ENCODE measurements at places on chromosomes 12 and 14.
A peak's percentile ranks its signal among the peaks of the same experiment; 100 is the strongest.

- no peak for DNase-seq
Measured at GRCh38 chr14:72742118-72742837, 151.6 kb downstream of the DPF3 start.

DNA sequence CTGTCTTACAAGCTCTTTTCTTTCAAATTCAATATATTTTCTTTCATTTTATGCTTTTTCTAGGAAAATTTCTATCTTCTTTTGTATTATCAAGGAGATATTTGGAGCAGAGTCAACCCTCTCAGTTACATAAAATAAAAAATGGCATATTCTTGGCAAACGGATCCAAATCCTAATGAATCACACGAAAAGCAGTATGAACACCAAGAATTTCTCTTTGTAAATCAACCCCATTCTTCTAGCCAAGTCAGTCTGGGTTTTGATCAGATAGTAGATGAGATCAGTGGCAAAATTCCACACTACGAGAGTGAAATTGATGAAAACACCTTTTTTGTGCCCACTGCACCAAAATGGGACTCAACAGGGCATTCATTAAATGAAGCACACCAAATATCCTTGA is 20.6 kb downstream of the PIK3C2G start:
- DNase-seq: no peak

DNA sequence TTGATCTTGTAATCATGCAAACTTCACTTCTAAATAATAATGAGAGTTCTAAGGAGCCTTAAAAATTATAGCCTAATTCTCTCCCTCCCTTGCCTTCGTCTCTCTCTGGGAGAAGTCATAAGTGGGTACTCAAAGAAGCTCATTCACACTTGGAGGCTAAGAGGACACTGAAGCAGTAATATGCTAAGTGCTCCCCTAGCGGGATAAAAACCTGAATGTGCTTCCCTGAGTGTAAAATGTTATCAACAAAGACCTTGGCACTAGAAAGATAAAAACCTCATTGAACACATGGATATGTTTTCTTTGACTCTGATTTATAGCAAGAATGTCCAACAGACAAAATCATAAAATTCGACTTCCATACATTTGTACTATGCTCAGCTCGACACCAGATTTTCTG is 337.9 kb upstream of the NOVA1 start:
- no peak for DNase-seq

DNA sequence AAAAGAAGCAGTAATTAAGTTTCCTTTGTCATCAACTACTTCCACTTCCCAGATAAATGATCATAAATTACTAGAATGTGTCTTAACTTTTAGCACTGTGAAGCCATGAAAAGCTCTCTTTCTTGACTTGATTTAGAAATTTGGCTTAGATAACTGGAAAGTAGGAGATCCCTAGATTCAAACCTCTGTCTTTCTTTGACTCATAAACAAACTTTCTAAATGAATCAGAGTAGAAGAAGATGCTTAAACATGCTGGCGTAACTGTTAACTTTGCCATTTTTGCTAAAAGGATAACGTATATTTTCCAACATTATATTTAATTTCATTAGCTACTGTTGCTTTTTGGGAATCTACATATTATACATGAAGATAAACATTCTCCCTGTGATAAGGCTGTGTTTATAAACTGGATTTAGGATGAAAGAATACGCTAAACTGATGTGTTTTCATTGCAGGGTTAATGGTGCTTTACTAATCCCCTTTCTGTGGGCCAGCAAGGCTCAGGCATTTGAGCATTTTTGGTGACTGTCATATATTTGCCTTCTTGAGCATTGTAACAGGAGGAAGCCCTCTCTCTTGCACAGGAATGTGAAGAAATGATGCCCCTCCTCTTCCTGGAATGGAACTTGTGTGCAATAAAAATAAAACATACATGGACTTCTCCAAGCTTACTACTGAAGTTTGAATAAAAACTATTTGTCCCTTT is 301.4 kb downstream of the BMP4 start:
- no peak for DNase-seq

DNA sequence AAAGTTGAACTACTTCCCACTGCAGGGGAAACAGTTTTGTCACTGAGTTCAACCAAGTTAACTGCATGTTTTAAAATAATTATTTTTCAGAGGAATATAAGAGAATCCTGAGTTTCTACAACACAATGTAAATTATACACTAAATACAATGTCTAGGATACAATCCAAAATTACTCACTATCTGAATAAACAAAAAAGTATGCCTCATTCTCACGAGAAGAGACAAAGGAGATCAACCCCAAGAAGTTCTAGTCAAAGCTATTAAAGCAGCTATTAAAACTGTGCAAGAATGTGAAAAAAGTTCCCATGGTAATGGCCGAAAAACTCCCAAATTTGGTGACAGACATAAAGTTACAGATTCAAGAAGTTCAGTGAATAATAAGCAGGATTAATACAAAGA is 8.8 kb upstream of the KCNK13 start:
- DNase-seq: no peak

GRCh38 chr14:92552066-92552465 is 38.5 kb downstream of the RIN3 start:
- no peak for DNase-seq

DNA sequence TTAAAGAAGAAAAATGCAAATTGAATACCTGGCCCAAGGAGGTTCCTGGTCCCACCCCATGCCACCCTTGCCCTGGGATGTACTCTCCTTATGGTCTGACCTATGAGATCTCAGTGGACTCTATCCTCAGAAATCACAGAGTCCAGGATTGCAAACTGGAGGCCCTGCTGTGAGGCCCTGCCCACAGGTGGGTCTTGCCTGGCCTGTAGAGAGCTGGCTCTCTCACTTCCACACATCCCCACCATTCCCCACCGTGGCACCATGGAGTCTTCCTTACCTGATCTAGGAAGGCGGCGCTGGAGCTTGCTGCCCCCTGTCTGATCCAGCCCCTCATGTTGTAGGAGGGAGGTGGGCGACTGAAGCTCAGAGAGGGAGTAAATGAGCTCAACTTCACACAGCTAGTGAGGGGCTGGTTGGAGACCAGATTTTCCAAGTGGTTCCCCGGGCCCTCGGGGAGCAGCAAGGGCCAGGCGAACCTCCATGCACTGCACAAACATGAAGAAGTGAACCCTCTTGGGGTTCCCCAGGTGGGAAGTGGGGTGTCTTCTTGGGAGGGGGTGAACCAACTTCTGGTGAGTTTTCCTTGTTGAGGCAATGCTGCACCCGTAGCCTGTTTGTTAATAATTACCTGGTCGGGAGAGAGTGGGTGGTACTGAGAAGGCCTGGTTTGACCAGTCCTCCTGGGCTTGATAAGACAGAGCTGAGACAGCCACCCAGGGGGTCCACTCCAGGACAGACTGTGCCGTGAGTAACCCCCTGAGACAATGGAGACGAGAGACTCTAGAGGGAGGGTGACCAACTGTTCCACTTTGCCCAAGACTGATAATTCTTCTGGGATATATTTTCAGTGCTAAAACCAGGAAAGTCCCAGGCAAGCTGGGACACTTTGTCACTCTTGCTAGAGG is at the start of gene SERPINA4:
TSS of gene SERPINA4 (plus strand) at position 692 of the 905 bp plus-strand sequence. CDS start 2,041 bp downstream, outside the sequence.
- no peak for DNase-seq

DNA sequence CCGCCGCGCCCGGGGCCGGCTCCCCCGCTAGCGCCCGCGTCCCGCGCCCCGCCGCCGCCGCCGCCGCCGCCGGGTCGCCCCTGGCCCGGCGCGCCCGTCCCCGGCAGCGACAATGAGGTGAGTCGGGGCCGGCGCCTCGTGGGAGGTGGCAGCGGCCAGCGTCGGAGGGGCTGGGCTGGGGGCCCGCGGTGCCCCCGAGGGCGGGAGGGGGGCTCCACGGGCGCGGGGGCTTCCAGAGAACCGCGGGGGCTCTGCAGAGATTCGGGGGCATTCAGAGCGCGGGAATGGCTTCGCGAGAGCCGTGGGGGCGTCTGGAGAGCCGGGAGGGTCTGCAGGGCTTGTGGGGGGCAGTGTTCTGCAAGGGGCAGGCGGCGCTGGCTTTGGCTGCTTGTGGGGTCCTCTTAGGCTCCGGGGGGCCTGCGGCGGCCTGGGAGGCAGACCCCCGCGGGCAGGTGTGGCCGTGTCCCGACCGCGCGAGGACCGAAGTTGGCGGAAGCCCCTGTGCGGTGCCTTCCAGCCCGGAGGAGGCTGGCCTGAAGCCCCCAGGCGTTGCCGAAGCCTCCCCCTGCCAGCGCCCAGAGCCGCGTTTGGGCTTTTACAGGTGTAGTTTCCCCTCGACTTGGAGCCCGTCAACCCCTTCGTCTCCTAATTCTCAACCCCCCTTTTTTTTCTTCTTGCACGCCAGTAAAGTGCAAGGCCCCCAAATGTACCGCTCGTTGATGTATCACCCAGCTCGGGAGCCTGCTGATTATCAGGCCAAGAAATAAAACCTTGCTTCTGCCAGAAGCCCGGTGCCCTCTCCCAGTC is 93.1 kb upstream of the EVL start:
- peak; percentile 30 for DNase-seq

GRCh38 chr14:68969278-68970033 is 9.6 kb downstream of the ACTN1 start:
- no peak for DNase-seq

DNA sequence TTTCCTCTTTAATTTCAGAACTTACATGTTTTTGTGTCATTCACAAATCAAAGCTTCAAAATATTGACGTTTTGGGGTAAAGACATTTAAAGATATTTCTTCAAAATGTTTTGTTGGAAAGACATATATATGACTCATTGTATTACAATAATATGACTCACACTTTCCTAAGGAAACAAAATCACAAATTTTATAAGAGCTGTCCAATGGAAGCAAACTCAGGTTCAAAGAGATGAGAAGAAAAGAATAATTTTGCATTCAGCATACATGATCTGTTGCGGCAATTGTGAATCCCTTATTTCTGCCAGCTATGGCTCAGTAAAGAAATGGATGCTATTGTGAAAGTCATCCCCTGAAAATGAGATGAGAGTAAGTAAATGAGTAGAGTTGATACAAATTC is 82.7 kb downstream of the GRIP1 start:
- DNase-seq: no peak

DNA sequence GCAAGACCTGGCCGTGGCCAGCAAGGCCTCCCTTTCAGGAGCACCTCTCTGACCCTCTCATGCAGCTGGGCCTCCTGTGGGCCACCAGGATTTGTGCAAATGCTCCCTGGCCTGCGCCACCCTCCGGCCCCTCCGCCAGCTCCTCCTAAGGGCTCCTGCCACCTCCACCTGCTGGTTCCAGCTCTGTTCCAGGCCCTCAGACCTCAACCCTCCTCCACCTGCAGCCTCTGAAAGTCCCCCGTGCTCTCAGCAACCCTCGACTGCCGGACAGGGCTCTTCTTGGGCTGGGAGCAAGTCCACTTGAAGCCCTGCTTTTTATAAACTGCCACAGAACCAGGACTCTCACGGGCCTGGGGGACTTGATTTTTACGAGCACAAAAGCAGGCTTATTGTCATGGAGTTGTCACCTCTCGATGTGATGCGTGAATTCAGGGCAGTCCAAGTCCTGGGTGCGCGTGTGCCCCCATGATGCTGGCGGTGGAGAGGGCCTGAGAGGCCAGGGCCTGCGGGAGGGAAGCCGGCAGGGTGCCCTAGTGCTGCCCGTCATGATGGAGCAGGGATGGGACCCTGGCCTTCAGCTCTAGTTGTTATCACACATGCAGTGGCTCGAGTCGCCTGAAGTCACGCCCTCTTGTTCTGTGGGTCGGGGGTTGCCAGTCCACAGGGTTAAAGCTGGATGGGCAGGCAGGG is 9.1 kb downstream of the TEDC1 start:
- no peak for DNase-seq

DNA sequence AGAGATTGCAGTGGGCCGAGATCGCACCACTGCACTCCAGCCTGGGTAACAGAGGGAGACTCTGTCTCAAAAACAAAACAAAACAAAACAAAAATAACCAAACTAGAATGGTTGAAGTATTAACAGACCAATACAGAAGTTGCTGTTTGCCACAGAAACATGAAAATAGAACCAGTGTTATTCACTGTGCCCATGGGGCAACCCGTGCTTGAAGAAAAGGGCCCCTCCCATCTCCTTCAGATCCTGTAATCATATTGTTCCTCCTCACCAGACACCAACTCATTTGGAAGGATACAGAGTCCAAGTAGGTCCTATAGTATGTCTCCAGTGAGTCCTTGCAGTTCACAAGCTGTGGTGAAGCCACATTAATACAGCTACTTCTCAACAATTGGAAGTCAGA is 30.9 kb downstream of the SLC35F4 start:
- no peak for DNase-seq

- peak; percentile 72 for DNase-seq
Measured at GRCh38 chr14:63895510-63895909, 42.7 kb downstream of the SYNE2 start.

DNA sequence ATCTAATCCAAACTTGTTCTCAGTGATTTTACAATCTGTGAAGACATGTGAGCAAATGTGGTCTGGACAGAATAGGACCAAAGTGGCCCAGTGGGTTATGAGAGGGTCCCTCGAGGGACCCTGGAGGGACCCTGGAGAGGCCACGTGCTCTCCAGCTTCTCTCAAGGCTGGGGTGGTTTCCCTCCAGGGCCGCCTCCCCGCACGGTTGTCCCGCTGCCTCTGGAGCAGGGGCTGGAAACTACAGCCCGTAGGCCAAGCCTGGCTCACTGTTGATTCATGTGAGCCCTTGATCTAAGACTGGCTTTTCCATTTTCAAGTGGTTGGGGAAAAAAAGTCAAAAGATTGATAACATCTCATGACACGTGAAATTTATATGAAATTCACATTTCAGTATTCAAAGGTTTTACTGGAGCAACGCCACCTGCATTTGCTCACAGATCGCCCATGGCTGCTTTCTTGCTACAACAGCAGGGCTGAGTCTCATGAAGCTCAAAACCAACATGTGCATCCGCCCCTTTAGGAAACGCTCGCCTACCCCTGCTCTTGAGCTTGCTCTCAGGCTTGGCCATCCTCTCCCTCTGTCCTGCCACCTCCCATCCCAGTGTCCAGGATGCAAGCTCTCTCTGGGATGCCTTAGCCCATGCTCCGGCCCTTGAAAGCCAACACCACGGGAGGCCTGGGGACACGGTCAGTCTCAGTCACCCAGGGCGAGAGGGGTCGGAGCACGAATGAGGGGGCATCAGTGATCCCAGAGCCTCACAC is 12.1 kb upstream of the LRTM2 start:
- no peak for DNase-seq

- DNase-seq: no peak
Measured at GRCh38 chr12:69648476-69648875, 37.8 kb upstream of the LRRC10 start.

GRCh38 chr14:56959869-56960268 is 149.6 kb upstream of the OTX2 start:
- no peak for DNase-seq

GRCh38 chr12:89468017-89468416 is 56.6 kb downstream of the GALNT4 start:
- DNase-seq: no peak

DNA sequence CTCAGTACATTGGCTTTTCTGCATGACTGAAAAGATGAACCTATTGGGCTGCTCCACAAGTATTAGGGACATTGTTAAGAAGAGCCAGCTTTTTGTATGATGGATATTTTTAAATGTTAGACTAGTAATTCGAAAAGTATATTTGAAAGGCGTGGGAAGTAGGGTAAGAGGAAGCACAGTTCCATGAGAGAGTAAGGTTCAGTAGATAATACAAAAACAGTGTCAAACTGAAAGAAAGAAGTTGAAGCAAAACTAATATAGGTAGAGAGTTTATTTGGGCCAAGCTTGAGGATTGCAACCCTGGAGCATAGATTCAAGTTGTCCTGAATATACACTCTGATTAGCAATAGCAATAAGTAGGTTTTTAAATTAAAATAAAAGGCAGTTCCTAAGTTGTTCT is 193.9 kb downstream of the RASSF9 start:
- DNase-seq: no peak

All from NCI-H1105 treated with DMSO at 0.1 percent for 48 hours (cell line).